ENCODE measurements at places on chromosomes 7 and 10.

DNA sequence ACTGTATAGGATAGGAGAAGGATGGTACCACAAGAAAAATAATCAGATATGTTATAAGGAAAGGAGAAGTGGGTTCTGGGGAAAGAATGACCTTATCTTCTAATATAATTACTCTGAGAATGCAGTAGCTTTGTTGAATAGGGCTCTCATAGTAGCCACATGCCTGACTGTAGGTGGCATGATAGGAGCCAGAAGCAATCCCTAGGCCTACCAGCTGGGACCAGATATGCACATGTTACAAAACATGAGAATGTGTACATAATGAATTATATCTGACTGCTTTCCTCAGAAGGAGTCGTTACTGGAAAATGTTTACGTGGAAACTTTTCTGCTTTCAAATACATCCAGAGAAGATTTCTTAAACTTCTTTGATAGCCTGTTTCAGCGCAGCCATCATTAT, 53.2 kb upstream of the FAM3C start:
- no peak for DNase-seq

- DNase-seq = no peak
Observed at GRCh38 chr10:16360001-16360400, 76.8 kb upstream of the PTER start.

DNA sequence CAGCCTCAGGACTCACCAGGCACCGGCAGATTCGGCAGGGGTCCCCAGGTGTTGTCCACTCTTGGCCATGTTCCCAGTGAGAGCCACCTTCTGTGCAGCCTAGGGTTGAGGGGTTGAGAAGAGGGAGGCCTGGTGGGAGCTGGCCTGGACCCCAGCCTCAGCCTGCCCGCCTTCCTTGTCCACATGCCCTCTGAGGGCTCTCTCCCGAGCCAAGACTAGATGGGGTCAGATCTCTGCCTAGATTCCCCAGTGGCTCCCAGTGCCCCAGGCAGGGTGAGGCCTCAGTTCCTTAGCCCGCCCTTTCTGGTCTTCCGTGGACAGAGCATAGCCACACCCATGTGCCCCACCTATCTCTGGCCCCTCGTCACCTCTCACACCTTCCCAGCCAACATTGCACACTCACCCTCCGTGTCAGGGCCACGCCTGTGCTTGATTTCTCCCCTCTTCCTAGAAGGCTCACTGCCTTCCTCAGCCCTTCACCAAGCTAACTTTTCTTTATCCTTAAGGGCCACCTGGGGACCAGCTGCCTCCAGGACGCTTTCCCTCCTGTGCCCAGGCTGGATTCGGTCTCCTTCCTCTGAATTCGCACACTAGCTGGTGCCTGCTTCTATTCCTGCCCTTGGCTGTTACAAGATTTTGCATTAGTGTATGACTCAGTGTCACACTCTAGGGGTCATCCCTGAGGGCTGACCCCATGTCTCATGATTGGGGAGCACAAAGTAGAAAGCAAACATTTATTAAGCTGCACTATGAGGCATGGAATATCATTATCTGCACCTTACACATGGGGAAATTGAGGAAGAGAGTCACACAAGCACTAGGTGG, 7.5 kb downstream of the KCP start:
- no peak for DNase-seq

- DNase-seq = no peak
Observed at GRCh38 chr7:98868450-98868849, 1.4 kb downstream of the TMEM130 start.

- no peak for DNase-seq
Observed at GRCh38 chr10:43970717-43971116, 322.0 kb upstream of the ZNF32 start.

DNA sequence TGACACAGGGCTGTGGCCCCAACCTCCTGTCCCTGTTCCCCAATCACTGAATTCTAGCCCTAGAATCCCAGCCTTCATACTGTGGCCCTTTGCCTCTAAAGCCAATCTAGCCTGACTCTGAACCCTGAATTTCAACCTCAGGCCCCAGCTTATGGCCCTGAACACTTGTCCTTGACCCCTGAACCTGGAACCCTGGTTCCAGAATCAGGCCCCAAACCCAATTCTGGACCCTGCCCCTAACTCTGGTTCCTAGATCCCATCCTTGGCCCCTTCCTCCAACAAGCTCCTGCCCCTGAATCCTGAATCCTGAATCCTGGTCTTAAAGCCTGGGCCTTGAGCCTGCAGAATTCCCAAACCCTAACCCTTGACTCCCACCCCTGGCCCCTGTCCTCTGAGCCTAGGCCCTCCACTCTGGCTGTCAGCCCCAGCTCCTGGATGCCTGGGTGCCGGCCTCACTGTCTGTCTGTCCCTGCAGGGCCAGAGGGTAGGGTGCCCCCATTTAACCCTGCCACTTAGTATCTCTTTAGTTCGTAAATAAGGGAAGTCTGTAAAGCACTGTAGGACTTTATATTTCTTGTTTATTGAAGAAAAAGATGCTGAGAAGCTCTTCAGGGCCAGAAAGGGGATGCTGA, 1.3 kb downstream of the INPP5A start:
- no peak for DNase-seq

DNA sequence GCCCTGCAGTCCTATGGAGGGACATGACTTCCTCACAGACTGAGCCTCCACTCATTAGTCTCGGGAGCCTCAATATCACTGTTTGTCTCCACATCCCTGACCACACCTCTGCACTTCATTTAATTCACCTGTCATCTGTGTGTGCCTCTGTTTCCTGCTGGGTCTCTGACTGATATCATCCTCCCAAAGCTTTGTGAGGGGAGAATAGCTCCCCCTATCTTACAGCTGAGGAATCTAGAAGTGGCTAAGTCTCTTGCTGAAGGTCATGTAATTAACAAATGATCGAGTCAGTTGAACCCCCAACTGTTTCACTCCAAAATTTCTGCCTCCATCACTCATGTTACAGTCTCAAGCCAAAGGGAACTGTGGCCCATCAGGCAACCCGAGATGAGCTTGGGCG, 5.5 kb upstream of the CPXM2 start:
- no peak for DNase-seq

- DNase-seq = no peak
Observed at GRCh38 chr10:4066581-4067390, 281.8 kb upstream of the KLF6 start.

DNA sequence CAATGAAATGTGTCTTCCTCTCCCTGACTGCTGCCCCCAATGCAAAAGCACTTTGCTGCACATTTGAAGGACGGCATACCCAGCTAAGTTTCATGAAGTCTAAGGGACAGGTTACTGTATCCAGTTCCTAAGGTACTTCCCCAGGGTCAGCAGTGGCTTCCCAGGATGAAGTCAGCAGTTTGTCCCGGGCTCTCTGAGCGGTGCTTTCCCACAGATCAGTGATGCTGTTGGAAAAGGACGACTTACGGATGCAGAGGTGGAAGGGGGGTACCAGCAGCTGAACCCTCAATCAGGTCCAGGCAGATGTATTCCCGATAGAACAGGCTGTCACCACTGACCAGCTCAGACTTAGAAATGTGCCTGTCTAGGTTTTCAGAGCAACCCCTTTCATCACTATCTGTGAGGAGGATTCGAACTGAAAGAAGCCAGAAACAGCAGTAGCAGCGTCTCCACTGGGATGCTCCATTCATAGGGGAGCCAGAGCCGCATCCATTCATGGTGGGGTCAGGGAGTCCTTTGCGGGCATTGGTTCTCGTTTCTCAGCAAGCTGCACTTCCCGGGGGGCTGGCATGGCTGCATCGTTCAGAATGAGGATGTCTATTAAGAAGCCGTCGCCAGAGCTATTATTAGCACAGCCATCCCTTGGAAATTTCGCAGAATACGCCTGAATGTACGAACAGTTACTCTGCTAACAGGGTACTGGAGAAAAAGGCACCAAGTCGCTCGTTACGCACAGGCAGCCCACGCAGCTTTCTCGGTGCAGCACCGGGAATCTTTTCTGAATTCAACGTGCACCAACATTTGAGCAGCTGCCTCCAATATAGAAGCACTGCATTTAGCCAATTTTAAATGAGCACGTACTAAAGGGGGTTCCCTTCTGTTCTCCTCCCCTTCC, 303.7 kb downstream of the PRPF18 start:
- no peak for DNase-seq

DNA sequence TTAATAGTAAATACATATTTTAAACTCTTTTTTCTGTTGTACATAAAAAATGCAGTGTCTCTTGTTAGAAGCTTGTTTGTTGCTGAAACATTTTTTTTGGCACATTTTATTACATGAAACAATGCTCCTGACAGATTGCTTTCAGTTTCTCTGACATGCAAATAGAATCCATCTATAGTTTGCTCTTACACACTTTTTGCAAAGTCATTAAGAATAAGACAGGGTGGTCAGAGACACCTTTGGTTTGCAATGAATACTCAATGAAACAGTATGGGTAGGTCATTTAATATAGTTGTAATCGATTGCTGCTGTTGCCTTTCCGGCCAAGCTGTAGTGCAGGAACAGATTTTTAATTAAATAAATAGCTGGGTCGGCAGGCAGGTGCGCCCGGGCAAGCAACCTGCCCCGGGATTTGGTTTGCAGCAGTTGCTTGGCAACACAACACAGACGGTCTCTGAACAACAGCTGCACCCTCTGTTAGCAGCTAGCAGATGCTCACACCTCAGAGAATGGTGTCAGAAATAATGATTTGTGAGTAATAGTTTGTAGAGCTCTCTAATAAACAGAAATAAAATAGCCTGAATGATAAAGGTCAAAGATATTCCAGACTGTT, 115.7 kb upstream of the CACNA2D1 start:
- no peak for DNase-seq

- no peak for DNase-seq
Observed at GRCh38 chr10:118978316-118978997, 51.1 kb upstream of the NANOS1 start.

DNA sequence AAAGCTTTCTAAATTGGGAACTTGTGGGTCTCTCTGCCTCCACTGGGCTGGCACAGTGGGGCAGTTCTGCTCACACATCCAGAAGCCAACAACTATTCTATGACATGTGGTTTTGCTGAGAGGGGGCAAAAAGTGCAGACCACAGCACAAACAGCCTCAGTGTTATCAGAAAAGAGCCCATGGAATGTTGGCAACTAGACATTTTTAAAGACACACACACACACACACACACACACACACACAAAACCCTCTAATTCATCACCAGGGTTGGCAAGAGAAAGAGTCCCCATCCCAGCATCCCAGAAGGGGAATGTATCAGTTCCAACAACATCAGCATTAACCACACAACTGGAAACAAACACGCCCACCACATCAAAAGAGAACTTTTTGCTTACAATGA, 117.1 kb downstream of the FGFR2 start:
- DNase-seq = no peak

- DNase-seq = no peak
Observed at GRCh38 chr10:11898372-11899066, 75.4 kb downstream of the PROSER2 start.

GRCh38 chr10:106571192-106571946, 593.1 kb downstream of the SORCS1 start:
- no peak for DNase-seq

GRCh38 chr7:149770728-149771636, 2.4 kb downstream of the ZNF467 start:
- DNase-seq = no peak

- peak; percentile 88 for DNase-seq
Observed at GRCh38 chr7:155205368-155206317, 92.0 kb upstream of the INSIG1 start.

GRCh38 chr10:63711867-63712716, 190.9 kb downstream of the REEP3 start:
- DNase-seq = no peak

GRCh38 chr7:91367812-91368578, 103.8 kb downstream of the FZD1 start:
- DNase-seq = no peak

- no peak for DNase-seq
Observed at GRCh38 chr7:47506382-47507339, 75.2 kb downstream of the TNS3 start.

GRCh38 chr10:15196021-15196834, 27.7 kb upstream of the NMT2 start:
- DNase-seq = peak; percentile 26

- DNase-seq = no peak
Observed at GRCh38 chr7:20777377-20778062, 9.2 kb downstream of the SP8 start.

DNA sequence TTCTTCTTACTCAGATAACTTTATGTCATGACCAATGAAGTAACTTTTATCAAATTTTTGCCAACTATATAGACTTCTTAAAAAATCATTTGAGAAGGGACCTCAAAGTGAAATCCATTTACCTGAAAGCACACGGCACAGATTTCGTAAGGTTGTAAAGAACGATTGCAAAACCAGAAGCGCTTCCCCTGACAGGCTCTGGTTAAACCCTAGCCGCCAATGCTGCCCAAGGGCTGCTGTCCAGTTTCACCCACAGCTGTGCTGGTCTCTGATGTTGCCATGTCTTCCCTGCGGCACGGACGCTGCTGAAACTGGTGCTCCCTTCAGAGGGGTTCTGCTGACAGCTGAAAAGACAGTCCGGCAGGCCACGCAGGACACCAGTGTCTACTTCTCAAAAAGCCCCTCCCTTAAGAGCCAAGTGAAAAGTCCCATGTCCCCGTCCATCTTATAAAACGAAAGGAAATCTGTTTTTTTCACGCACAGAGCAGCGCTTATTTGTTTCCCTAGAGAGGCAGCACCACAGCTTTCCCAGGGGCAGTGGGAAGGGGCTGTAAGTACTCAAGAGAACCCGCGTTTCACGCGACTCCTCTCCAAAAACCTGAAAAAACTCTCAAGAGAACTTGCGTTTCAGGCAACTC, 32.5 kb downstream of the GNA12 start:
- DNase-seq = no peak

- DNase-seq = peak; percentile 99
Observed at GRCh38 chr7:100177045-100178001, at the start of the genes GPC2 and STAG3. Gene GPC2 (minus strand): TSS chr7:100177381. CDS start chr7:100177199, 182 bp downstream. Gene STAG3 (plus strand): TSS chr7:100177918. CDS start chr7:100180557, 2,639 bp downstream.

DNA sequence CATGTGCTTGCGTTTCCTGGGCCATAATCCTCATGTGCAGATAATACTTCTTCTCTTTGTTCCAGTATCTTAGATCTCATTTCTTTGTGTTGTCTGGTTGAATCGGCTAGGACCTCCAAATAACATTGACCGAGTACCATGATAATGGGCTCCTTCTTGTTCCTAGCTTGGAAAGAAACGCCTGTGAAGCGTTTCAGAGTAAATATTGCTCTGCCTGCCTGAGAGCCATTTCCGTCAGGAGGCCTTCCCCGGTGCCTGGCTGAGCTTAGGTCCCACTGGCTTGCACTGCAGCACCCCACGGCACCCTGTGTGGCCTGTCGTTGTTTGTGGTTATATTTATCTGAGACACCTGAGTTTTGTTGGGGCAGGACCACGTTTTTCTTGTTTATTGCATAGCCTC, 17.7 kb downstream of the FOXK1 start:
- DNase-seq = no peak

Data from CD4-positive, alpha-beta T cell treated with Interleukin-17A for 4 hours (primary cell).